Panc1 (cell line): ENCODE measurements at places on chromosomes 3 and 15. TPM values are rescaled to one million over a fixed set of nuclear protein-coding genes. Genes with fewer than 3 reads are reported as not detected.

DNA sequence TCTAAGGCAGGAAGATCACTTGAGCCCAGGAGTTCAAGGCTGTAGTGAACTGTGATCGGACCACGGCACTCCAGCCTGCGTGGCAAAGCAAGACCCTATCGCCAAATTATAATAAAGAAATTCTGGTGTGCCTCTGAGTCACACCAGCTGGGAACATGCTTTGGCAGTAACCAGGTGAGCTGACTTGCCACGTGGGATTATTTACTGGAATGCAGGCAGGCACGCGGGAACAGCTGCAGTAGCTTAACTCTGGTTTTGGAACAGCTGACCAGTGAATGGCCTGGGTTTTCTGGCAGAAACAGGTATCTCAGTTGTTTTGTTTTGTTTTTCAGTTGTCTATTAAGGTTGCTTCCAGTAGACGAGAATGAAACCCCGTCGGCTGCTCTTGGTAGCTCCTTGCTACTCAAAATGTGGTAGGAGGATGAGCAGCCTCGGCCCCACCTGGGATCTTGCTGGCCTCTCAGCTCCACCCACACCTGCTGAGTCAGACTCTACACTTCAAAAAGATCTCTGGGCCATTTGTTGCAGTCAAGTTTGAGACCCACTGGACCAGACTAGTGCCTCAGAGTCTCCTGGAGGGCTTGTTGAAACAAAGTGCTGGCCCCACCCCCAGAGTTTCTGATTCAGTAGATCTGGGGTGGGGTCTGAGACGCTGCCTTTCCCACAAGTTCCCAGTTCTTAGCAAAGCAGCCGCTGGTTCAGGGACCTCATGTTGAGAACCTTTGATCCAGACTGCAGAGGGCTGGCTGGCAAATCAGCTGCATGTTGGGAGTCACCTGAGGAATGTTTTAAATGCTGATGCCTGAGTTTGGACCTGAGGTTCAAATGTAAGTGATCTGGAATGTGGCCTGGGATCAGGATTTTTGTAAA lies 26.6 kb downstream of the IDH2 start:
- no peak overlapping the region for H3K27ac ChIP-seq
- no peak for DNase-seq
- no peaks in the 10 kb centered on the region for H3K36me3 ChIP-seq
- H3K4me3 ChIP-seq, result no peak overlapping the region
- no peaks in the 10 kb centered on the region for H3K27me3 ChIP-seq

DNA sequence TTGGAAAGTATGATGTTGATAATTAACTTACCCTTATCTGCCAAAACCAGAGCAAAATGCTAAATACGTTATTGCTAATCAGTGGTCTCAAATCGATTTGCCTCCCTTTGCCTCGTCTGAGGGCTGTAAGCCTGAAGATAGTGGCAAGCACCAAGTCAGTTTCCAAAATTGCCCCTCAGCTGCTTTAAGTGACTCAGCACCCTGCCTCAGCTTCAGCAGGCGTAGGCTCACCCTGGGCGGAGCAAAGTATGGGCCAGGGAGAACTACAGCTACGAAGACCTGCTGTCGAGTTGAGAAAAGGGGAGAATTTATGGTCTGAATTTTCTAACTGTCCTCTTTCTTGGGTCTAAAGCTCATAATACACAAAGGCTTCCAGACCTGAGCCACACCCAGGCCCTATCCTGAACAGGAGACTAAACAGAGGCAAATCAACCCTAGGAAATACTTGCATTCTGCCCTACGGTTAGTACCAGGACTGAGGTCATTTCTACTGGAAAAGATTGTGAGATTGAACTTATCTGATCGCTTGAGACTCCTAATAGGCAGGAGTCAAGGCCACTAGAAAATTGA lies 59.7 kb downstream of the DCUN1D1 start:
- H3K4me3 ChIP-seq, result no peak overlapping the region
- H3K4me1 ChIP-seq, result peaks cover 13% of the 10 kb centered on the region
- H3K27me3 ChIP-seq, result no peaks in the 10 kb centered on the region
- no peak for DNase-seq
- peaks cover 3% of the 10 kb centered on the region; the same call in 1 of the 2 replicates for H3K36me3 ChIP-seq
- H3K27ac ChIP-seq, result peak overlapping the region; percentile 68

GRCh38 chr3:39038165-39038564 lies 13.6 kb downstream of the SCN11A start:
- H3K27ac ChIP-seq, result no peak overlapping the region
- H3K4me1 ChIP-seq, result no peaks in the 10 kb centered on the region
- DNase-seq, result no peak
- H3K27me3 ChIP-seq, result no peaks in the 10 kb centered on the region
- H3K36me3 ChIP-seq, result no peaks in the 10 kb centered on the region
- H3K4me3 ChIP-seq, result no peak overlapping the region

DNA sequence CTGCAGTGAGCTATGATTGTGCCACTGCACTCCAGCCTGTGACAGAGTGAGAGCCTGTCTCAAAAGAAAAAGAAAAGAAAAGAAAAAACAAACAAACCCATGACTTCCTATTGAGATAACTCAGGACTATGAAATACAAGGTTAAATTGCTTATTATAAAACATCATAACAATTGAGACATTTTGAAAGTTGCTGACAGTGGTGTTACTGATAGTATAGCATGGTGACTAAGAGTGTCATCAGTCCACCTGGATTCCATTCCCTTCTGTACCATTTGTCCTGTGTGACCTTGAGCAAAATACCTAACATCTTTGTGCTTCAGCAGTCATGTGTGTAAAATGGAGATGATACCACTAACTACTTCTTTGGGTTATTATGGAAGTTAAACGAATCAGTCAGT lies 49.1 kb downstream of the ARHGEF26 start:
- no peaks in the 10 kb centered on the region for H3K27me3 ChIP-seq
- DNase-seq, result no peak
- H3K4me1 ChIP-seq, result no peaks in the 10 kb centered on the region
- no peak overlapping the region for H3K4me3 ChIP-seq
- H3K27ac ChIP-seq, result no peak overlapping the region
- H3K36me3 ChIP-seq, result no peaks in the 10 kb centered on the region

GRCh38 chr3:149529099-149529498 lies 54.6 kb downstream of the TM4SF4 start:
- no peaks in the 10 kb centered on the region for H3K27me3 ChIP-seq
- DNase-seq, result no peak
- H3K4me3 ChIP-seq, result no peak overlapping the region
- peak overlapping the region; percentile 100 for H3K27ac ChIP-seq
- H3K36me3 ChIP-seq, result peaks cover 29% of the 10 kb centered on the region

DNA sequence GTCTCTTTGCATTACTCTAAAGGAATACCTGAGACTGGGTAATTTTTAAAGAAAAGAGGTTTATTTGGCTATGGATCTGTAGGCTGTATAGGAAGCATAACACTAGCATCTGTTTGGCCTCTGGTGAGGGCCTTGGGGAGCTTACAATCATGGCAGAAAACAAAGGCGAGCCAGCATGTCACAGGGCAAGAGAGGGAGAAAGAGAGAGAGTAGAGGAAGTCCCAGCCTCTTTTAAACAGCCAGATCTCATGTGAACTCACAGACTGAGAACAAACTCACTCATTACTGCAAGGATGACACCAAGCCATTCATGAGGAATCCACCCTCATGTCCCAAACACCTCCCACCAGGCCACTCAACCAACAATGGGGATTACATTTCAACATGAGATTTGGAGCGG lies 974.6 kb downstream of the FHIT start:
- no peaks in the 10 kb centered on the region for H3K4me1 ChIP-seq
- H3K27me3 ChIP-seq, result no peaks in the 10 kb centered on the region
- H3K27ac ChIP-seq, result no peak overlapping the region
- H3K4me3 ChIP-seq, result no peak overlapping the region

DNA sequence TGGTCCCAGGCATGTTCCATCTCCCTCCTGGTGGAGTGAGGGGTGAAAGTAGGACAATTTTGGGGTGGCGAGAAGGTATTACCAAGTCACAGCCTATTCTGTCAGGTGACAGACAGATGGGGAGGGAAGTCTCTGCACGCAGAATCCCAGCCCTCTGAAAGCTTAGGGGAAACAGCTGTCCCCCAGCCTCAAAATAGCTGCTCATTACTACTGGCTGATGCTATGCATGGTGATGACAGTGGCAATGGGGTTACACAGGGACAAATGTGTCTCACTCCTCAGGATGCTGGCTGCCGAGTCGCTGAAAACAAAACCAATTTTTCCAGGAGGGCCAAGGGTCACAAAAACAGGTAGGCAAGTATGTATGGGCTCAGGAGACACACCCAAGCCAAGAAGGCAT lies 68.8 kb upstream of the OXTR start:
- DNase-seq, result no peak
- H3K27me3 ChIP-seq, result no peaks in the 10 kb centered on the region
- H3K36me3 ChIP-seq, result no peaks in the 10 kb centered on the region
- H3K4me1 ChIP-seq, result no peaks in the 10 kb centered on the region

- H3K4me1 ChIP-seq, result no peaks in the 10 kb centered on the region
- H3K4me3 ChIP-seq, result no peak overlapping the region
- no peaks in the 10 kb centered on the region for H3K36me3 ChIP-seq
- no peaks in the 10 kb centered on the region for H3K27me3 ChIP-seq
Measured at GRCh38 chr3:39000008-39000450, 51.7 kb downstream of the SCN11A start.

DNA sequence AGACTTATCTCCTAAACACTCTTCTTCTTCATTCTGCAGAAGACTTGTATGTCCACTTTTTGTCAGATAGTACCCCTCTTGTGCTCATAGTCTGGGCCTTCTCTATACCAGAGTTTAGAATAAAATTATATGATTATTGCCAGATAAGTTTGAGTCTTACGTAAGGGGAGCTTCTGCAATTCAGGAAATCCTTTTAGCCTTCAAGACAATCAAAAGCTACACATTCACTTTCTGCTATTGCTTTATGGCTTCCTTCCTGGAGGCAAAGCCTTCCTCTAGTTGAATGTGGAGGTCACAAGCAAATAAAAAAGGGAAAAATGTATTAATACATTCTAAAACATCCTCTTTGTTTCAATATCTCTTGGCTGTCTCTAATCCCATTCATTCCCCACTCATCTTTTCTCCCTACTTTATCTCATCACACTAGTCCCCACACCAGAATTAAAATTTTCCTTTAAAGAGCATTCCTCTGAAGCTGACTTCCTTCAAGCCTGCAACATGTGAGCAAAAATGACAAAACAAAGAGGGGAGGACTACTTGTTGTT lies 186.8 kb downstream of the CPNE4 start:
- no peak overlapping the region for H3K27ac ChIP-seq
- no peak overlapping the region for H3K4me3 ChIP-seq
- H3K4me1 ChIP-seq, result no peaks in the 10 kb centered on the region
- DNase-seq, result no peak

DNA sequence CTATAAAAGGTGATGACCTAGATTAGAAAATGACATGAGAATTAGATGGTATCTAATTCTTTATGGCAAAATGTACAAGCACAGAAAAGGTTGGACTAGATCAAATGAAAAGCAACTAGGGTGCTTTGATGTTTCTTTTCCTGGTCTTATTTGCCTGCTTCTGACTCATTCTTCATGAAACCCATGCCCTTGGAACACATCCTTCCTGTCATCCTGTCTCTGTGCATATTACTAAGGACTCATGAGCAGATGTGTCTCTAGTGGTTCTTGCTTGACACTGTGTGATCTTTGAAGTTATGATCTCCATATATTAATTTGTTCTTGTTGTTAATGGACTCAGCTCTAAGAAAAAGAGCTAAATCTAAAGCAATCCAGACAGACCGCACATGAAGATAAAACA lies 314.0 kb downstream of the ERC2 start:
- no peaks in the 10 kb centered on the region for H3K4me1 ChIP-seq
- H3K27me3 ChIP-seq, result no peaks in the 10 kb centered on the region
- no peak overlapping the region for H3K27ac ChIP-seq
- H3K36me3 ChIP-seq, result no peaks in the 10 kb centered on the region

DNA sequence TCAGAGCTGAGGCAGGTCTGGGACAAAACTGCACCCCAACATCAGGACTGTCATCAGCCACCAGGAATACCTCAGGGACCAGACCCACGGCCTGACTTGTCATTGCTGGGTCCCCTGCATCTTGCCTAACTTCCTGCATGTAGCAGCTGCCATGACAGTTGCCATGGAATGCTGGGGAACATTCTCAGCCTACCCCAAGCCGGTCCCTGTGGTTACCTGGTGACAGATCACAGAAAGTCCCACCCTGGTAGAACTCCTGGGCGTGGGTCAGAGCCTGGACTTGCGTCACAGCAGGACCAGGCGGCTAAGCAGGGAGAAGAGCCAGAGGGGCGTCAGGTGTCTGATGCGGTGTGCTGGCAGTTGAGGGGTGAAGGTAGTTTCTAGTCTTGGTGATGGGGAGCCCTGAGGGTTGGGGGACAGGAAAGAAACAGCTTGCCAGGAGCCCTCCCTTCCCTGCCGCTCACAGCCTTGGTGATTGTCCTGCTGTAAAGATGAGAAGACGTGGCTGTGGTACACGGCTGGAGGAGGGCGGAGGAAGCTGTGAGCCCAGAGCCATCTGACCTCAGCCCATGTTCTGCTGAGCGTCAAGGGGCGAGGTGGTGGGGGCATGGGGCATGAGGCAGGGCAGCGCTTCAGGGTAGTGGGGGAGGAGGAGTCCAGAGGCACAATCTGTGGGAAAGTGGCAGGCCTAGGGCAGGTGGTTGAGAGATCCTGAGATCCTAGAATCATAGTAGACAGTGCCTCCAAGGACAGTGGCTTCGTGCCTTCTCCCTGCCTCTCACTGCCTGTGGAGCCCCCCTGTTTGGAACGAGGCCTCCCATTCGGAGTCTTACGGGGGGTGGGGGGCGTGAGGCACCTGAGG lies 5.4 kb downstream of the H1-8 start:
- H3K27ac ChIP-seq, result no peak overlapping the region
- H3K4me3 ChIP-seq, result no peak overlapping the region
- H3K36me3 ChIP-seq, result no peaks in the 10 kb centered on the region
- no peaks in the 10 kb centered on the region for H3K27me3 ChIP-seq
- no peak for DNase-seq

- no peaks in the 10 kb centered on the region for H3K27me3 ChIP-seq
- no peak for DNase-seq
- H3K27ac ChIP-seq, result no peak overlapping the region
Measured at GRCh38 chr15:95025924-95026728, 794.8 kb downstream of the MCTP2 start.

GRCh38 chr3:157061265-157061664 lies 98.7 kb downstream of the CCNL1 start:
- no peak overlapping the region for H3K27ac ChIP-seq
- 0 out of 2 replicates have a peak, but pooled peaks cover 4% of the 10 kb centered on the region for H3K4me1 ChIP-seq
- no peaks in the 10 kb centered on the region for H3K27me3 ChIP-seq
- H3K4me3 ChIP-seq, result no peak overlapping the region
- no peak for DNase-seq

DNA sequence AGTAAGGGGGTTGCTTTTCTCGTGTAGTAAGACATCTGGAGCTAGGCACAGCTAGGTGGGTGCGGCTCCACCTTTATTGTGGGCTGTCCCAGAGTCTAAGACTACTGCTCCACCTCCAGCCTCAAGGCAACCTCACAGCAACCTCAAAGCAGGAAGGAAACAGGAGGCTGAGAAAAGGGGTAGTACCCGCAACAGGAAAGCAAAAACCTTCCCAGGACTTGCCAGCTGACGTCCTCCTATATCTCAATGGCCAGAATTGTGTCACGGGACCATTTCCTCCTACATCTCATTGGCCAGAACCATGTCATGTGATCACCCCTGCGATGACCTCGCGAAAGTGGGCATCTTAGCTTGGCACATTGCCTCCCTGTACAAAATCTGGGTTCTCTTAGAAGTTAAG lies 4.3 kb upstream of the GPR160 start:
- DNase-seq, result no peak
- H3K27me3 ChIP-seq, result peaks cover 4% of the 10 kb centered on the region
- no peak overlapping the region for H3K27ac ChIP-seq
- H3K36me3 ChIP-seq, result no peaks in the 10 kb centered on the region
- H3K4me3 ChIP-seq, result no peak overlapping the region

The DNAJA4 gene
- 11.1 TPM for total RNA-seq

The TUSC7 gene
- total RNA-seq, result not detected

The CAMK2N2 gene
- 5.7 TPM for total RNA-seq

The AMT gene
- total RNA-seq, result 1.1 TPM

The C2CD4A gene
- 0.15 TPM for total RNA-seq

The TFG gene
- total RNA-seq, result 159 TPM

The IQCH gene
- total RNA-seq, result 3.9 TPM

The KBTBD13 gene
- total RNA-seq, result not detected

The CDHR4 gene
- not detected for total RNA-seq

The DGKG gene
- 0.46 TPM for total RNA-seq
